ENCODE measurements at places on chromosomes 11 and 22.

GRCh38 chr11:40223596-40224330, 1235.7 kb downstream of the LRRC4C start:
- DNase-seq, result no peak

GRCh38 chr22:30809086-30809485, 114.4 kb downstream of the OSBP2 start:
- no peak for DNase-seq

DNA sequence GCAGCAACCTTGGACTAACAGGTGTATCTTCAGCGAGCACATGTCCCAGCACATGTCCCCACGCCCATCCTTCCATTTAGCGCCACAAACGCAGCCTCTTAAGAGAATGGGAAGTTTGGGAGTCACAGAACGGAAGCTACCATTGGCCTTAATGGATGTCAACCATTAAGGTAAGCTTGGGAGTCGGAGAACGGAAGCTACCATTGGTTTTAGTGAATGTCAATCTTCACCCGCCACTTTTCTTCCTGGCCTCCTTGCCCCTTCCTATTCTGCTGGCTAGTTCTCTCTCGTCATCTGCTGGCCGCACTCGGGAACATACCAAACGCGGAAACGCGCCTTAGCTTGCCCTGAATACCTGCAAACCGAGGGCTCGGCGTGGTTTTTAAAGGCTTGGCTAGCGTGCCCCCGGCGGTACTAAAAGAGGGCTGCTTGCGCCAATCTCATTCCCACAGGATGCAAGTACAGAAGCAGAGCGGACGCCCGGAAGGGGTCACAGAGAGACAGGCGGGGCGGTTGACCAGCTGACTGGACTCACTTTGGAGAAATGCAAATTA, 24.3 kb downstream of the GLYATL1 start:
- DNase-seq, result no peak

- no peak for DNase-seq
These were observed 10.5 kb upstream of the DEPDC7 start for GRCh38 chr11:33005175-33005574.

- DNase-seq, result no peak
These were observed 267.2 kb upstream of the SYN3 start for GRCh38 chr22:33325232-33326004.

DNA sequence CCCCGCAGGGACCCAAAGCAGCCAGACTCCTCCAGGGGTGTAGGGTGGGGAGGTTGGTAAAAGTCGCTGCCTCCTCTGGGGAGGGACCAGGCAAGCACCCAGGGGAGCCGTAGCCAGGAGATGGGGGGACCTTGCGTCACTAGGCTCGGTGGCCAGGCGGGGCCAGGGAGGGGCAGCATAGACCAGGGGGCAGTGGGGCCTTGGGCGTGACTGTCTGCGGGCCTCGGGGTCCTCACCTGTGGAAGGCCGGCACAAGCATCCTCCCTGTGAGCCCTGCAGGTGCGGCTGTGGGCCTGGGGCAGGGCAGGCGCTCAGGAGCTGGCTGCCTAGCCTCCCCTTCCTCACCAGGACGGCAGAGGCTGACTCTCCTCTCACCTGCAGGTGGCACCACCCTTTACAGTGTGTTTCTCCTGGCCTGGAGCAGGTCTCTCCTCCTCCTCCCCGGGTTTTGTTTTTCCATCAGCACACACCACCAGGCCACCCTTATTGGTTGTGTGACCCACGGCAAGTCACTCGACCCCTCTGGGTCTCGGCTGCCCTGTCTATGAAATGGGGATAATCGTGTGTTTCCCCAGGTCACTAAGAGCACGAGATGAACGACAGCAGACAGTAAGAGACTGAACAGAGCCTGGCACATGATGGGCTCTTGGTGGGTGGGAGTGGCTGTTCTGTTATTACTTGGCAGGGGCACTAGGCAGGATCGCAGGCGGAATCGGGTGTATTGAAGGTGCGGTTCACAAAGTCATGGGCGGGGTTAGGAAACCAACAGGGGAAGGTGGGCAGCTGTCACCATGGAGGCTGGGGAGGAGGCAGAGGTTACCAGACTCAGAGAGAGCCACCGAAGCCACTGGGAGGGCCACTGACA, 52.7 kb downstream of the FLRT1 start:
- no peak for DNase-seq

GRCh38 chr22:49026494-49027367, 800.9 kb downstream of the BRD1 start:
- no peak for DNase-seq

DNA sequence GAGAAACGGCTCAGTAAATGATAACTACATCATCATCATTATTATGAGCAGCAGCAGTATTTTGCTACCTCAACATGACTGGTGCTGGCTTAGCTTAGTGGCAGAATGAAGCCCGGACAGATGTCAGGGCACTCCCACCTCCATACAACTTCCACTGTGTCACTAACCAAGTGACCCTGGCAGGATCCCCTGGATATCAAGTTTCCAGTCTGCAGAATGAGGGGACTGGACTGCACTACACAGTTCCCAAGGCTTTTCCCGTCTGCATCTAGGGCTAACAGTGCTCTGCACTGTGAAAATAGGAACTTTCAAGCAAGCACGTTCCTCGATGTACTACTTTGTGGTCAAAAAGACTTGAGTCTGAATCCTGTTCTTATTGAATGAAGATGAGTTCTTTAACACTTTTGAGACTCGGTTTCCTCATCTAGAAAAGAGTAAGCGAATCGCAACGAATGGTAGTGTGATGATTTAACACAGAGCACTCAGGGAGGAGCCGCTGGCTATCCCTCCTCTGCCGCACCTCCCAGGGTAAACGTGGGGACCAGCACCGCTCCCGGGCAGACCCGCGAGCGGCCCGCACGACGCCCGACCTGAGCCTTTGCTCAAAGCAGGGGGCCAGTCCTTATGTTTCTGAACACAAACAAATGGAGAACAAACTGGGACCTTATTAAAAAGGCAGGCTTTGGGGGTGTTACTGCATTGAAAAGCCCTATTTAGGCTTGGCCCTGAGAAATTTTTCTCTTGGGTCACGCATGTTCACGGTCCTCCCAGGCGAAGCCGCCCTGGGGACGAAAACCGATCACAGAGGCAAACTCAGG, 910 bp downstream of the CLTCL1 start:
- no peak for DNase-seq

DNA sequence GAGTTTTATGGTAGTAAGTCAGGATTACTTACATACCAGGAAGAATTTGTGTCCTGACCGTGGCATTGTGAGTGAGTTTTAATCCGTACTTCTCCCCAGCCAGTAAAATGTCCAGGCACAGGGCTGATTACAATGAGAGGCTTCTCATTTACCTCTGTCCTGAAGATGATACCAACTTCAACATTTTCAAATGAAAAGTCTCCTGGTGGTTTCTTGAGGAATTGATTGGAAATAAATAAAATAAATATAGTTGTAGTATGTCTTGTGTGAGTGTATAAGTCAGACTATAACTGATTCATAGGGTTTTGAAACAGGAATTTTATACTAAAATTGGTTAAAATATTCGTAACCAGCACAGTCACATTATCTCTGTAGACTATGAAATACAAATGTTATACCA, 382.5 kb downstream of the ETS1 start:
- no peak for DNase-seq

- no peak for DNase-seq
These were observed 46.3 kb upstream of the PSMA1 start for GRCh38 chr11:14566331-14567063.

DNA sequence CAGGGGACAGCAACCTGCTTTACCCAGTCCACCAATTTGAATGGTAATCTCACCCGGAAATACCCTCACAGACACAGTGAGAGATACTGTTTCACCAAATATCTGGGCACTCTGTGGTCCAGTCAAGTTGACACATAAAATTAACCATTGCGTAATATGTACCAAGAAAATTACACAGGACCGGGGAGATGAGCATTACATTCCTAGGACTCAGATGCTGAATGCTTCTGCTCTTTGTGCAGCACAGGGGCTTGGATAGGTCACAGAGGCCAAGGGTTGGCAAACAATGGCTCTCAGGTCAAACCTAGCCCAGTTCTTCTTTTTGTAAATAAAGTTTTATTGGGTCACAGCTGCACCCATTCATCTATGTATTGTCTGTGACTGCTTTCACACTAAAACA, 557.2 kb downstream of the MN1 start:
- no peak for DNase-seq

DNA sequence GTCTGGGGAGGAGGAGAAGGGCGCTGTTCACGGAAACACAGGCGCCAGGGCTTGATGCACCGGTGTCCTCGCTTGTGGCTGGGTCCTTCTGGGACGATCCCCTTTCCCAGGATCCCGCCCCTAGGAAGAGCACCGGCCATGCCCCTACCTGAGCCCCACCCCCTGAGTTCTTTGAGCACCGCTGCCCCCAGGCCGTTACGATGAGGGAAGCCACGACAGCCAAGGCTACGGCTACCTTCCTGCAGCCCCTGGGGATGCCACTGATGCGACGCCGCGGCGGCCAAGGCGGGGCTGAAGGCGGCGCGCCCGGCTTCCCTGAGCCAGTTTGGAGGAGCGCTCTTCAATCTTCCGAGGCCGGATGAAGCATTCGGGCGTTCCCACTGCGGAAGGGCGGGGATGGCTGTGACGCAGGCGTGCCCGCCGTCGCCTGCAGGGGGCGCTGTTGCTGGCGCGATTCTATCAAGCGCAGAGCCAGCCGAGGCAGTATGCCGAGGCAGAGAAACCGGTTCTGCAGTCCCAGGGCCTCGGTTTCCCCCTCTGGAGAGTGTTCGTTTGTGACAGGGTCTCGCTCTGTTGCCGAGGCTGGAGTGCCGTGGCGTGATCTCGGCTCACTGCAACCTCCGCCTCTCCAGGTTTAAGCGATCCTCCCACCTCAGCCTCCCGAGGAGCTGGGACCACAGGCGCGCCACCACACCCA, 9.7 kb upstream of the NEFH start:
- DNase-seq, result peak; percentile 61

DNA sequence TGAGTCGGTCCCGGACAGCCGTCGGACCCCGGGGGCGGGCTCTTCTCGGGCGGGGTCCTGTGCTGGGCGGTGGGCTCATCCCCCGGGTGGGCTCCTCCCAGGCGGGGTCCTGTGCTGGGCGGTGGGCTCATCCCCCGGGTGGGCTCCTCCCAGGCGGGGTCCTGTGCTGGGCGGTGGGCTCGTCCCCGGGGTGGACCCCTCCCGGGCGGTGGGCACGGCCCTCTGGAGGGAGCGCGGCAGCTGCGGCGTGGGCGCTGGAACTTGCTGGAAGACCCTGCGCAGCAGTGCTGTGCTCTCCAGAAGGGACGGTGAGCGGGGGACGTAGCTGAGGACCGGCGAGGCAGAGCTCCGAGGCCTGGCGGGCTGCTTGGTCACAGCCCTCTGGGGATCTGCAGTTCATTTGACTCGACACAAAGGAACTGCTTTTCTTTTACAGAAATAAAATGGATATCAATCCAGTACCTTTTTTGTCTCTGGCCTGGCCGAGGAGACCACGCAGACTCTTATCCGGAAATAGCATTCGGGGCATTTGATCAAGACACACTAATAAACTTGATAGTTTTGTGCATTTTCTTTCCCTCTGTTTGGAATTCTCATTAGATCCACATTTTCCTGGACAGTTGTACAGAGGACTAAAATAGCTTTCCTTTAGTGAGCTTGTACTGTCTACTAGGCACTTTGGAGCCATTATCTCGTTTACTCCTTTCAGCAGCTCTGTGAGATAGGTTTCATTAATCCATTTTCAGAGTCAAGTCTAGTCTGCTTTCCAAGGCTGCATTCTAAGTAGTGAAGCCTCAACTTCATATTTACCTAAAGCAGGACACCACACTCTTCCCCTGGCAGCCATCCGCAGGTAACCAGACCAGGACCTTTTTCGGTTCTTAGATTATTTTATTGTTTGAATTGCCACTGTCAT, 812 bp downstream of the JAM3 start:
- DNase-seq, result no peak

DNA sequence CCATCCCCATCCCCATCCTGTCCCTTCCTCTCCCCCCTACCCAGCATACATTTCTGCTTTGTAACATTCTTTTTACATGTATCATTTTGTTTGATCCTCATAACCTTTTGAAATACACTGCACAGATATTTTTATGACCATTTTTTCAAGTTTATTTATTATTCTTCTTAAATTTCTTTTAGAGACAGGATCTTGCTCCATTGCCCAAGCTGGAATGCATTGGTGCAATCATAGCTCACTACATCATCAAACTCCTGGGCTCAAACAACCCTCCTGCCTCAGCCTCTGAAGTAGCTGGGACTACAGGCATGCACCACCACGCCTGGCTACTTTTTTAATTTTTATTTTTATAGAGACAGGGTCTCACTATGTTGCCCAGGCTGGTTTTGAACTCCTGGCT, 99.4 kb upstream of the AKIP1 start:
- no peak for DNase-seq

- DNase-seq, result no peak
These were observed 91.7 kb upstream of the CLMP start for GRCh38 chr11:123286761-123287160.

DNA sequence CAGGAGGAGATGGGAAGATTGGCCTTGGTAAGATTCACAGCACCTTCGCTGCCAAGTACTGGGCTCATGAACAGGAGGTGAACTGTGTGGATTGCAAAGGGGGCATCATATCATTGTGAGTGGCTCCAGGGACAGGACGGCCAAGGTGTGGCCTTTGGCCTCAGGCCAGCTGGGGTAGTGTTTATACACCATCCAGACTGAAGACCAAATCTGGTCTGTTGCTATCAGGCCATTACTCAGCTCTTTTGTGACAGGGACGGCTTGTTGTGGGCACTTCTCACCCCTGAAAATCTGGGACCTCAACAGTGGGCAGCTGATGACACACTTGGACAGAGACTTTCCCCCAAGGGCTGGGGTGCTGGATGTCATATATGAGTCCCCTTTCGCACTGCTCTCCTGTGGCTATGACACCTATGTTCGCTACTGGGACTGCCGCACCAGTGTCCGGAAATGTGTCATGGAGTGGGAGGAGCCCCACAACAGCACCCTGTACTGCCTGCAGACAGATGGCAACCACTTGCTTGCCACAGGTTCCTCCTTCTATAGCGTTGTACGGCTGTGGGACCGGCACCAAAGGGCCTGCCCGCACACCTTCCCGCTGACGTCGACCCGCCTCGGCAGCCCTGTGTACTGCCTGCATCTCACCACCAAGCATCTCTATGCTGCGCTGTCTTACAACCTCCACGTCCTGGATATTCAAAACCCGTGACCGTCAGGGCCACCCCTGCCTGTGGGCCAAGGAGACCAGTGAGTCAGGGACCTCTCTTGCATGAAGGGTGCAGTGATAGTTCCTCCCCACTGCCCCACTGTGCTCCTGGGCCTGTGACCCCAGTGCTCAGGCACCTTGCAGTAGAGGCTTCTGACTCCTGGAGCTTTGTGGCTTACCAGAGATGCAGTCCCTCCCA, 83.6 kb downstream of the BCR start:
- DNase-seq, result peak; percentile 10

Data from activated T-helper 9 cell treated with anti-CD3 and anti-CD28 coated beads, Interleukin-2, amount 50 U/mL, for 16 hours (primary cell).